ENCODE measurements at places on chromosomes 2 and 18. TPM values are rescaled to one million over a fixed set of nuclear protein-coding genes. Genes with fewer than 3 reads are reported as not detected.

RFX8 gene
- 1.1 TPM for total RNA-seq

GPBAR1 gene
- 1.8 TPM for total RNA-seq

GRCh38 chr18:10077986-10078385 lies 164.2 kb downstream of the VAPA start:
- no peak for DNase-seq

DNA sequence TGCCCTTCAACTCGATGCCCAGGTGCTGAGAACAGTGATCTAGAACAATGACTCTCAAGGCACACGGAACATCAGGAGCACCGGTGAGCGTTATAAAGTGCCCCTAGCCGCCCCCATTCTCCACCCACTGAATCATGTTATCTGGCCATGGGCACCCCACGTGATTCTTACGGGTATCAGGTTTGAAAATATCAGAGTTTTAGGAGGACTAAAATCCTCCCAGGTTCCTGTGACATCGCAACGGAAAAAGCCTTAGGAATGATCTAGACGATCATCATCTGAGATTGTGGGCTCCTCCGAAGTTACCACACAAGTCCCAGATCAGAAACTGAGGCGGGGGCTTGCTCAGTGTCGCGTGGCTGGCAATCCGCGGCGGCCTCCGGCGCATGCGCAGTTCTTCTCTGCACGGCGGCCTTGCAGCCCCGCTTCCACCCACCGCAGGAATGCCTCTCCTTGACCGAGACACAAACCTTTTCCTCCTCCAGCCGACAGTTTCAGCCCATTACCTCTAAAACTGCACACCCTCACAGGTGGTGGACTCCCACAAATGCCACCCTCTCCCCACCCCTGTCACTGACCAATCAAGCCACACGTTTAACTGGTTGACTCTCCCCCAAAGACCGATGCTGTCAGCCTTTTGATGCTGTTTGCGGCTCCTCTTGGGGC lies 5.8 kb upstream of the MRPL33 start:
- peak; percentile 61 for DNase-seq

- DNase-seq: no peak
These were observed 707 bp downstream of the KRCC1 start for GRCh38 chr2:88054782-88055370.

DNA sequence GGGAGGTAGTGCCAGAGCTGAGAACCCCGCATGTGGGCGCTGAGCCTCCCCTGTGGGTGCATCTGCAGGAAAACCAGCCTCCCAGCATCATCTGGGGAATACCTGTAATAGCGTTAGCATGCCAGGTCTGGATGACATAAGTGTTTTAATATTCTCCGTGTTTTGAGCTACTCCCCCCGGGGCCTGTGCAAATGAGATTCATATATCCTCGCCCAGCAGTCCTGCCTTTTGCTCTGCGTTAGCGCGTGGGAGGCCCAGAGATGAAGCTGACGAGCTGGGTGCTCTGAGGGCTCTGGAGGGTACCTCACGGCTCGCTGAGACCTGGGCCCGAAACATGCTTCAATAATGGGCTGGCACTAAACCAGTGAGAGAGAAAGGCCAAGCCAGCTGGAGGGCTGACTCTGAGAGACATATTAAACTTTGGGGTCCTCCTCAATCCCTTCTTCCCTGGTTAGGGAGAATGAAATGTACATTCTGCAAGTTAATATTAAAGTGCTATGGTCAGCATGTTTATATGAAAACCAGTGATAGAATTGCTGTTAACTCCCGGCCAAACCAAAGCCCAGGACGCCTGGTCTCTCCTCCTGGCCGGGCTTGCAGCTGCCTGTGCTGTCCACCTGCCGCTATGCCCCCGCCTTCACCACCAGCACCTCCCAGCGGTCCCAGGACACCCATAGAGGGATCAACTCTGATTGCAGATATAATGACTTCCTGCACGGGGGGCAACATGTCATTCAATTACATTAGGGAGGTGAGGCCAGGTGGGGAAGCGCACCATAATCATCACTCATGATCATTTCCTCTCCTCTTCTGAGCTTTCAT lies 77.0 kb downstream of the EDAR start:
- no peak for DNase-seq

DNA sequence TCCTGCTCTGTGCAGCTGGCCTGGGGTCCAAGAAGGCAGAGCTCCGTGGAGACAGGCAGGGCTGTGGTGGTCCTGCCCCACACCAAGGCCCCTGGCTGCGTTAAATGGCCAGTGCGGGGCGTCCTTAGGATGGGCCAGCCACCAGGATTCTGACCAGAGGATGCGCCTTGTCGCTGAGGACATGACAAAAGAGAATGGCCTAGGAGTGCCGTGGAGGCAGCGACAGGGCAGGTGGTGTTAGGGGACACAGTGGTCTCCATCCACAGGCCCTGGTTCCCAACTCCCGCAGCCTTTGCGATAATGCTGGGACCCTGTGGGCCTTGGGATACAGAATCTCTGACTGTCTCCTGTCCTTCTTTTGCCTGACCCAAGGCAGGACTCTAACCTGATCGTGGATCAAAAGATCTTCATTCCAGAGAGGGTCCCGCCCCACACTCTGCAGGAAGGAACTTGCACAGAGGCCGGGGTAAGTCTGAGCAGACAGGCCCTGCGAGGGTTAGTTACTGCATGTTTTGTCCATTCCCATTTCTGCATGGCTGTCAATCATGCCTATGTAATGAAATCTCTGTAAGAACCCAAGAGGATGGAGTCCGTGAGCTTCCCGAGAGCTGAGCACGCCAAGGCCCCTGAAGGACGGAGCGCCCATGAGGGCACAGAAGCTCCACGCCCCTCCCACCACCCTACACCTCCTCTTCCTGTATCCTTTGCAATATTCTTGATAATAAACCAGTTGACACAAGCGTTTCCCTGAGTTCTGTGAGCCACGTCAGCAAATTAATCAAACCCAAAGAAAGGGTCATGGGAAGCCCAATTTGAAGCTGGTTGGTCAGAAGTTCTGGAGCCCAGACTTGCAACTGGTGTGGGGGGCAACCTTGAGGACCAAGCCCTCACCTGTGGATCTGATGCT lies 251.5 kb upstream of the SALL3 start:
- no peak for DNase-seq

XRCC5 gene
- total RNA-seq: 126 TPM

ERFE gene
- not detected for total RNA-seq

DNA sequence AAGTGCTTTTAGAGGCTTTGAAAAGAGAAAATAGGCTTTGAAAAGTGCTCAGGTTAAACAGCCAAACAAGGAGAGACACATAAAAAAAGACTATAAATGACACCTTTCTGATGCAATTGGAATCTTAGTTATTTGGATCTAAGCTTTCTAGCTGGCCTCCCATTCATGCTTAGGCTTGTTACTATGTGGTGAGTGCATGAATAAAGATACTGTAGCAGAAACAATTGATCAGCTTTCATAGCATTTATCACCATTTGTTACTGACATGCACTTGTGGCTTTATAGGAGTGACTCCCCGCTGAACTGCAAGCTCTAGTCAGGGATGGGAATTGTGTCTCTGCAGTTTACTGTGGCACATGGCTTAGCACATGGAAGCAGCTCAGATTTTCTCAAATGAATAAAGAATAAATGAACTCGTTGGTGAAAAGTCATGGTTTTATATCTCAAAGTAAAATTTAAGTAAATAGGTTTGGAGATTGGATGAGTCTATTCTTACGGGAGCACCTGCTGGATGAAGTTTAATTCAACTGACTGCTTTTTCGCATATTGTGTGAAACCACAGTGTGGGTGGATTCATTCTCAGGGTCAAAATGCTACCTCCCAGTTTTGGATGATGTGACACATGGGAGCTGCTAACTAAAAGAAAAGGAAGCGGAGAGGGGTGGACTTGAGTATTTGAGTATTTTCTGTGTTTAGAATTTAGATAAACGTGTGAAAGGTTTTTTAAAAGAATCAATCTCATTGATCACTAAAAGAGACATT lies 91.1 kb upstream of the NOL4 start:
- DNase-seq: no peak

GATA6 gene
- total RNA-seq: 0.08 TPM

- DNase-seq: no peak
These were observed 206.5 kb upstream of the AGAP1 start for GRCh38 chr2:235287375-235287733.

GRCh38 chr2:118031566-118031965 lies 17.7 kb upstream of the CCDC93 start:
- no peak for DNase-seq

All from CD4-positive, alpha-beta T cell (primary cell).